Spleen (tissue), 13 donors: ENCODE measurements at places on chromosomes 13 and 19. TPM values are rescaled to one million over a fixed set of nuclear protein-coding genes. Genes with fewer than 3 reads are reported as not detected.

NLRP4 gene
- polyA plus RNA-seq: not detected

CABP5 gene
- not detected for polyA plus RNA-seq

SYNGR4 gene
- polyA plus RNA-seq: not detected

ABCA7 gene
- polyA plus RNA-seq: 152 TPM

ACER1 gene
- polyA plus RNA-seq: 0.12 TPM

PRKCG gene
- not detected for polyA plus RNA-seq

APOE gene
- polyA plus RNA-seq: 1,046 TPM

AP1M2 gene
- 0.74 TPM for polyA plus RNA-seq

ZNF225 gene
- polyA plus RNA-seq: 1.4 TPM

LHFPL6 gene
- 12.0 TPM for polyA plus RNA-seq

MRPS12 gene
- polyA plus RNA-seq: 47.1 TPM

DNA sequence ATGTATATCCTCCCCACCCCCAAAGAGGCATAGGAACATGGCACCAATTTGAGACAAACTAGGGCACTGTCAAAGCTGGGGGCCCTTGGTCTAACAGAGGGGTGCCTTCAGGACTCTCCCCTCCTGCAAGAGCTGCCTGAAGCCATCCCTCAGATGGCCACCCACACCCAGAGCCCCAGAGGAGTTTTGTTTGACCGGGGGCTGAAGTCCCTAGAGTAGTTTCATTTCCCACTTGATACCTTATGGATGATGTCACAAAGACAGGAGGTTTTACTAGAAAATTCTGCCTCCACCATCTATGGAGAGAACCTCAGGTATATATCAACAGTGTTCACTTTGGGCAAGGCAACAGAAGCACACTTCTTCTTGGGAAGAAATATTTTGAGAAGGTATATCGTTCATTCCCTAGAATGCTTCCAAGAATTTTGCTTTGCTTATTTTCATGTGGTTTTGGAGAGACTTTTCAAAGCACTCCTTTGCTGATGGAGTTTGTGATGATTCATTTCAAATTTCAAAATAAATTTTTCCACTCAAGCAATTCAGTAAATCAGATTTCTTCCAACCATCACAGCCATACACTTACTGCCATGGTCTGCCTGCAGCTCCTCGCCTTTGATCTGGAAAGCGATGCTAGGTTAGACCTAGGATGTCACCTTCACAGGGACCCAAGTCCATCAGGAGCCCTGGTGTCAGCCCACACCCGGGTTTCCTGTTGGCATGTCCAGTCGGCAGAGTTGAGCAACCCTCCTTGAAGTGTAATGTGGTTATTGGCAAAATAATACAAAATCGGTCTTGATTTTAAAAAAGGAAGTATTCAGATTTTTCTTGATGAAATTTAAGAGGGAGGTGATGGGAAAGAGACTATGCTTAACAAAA lies 207.0 kb downstream of the SHISA2 start:
- H3K36me3 ChIP-seq: no peaks in the 10 kb centered on the region
- H3K4me3 ChIP-seq: no peak overlapping the region
- no peak for DNase-seq
- no peaks in the 10 kb centered on the region for H3K27me3 ChIP-seq

- H3K4me3 ChIP-seq: no peak overlapping the region
- H3K27me3 ChIP-seq: no peaks in the 10 kb centered on the region
- no peaks in the 10 kb centered on the region for H3K36me3 ChIP-seq
- no peak overlapping the region for H3K27ac ChIP-seq
- H3K4me1 ChIP-seq: peaks cover 27% of the 10 kb centered on the region
- DNase-seq: no peak
These were observed 4.4 kb downstream of the BCAM start for GRCh38 chr19:44813070-44813840.

- H3K27me3 ChIP-seq: no peaks in the 10 kb centered on the region
- no peak overlapping the region for H3K4me3 ChIP-seq
- no peak for DNase-seq
- no peak overlapping the region for H3K27ac ChIP-seq
- no peaks in the 10 kb centered on the region for H3K36me3 ChIP-seq
These were observed 15.4 kb downstream of the SIGLEC5 start for GRCh38 chr19:51614789-51615188.

DNA sequence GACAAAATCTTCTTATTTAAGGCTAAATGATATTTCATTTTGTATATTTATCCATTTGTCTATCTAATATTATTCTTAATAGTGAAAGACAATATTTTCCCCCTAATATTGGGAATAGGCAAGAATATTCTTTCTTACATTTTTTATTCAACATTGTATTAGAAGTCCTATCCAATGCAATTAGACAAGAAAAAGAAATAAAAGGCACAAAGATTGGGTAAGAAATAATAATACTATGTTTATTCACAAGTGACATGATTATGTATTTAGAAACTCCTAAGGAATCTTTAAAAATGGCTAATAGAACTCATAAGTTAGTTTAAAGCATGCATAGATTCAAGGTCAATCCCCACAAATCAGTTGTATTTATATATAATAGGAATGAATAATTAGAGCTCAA lies 11.3 kb upstream of the CRYL1 start:
- no peaks in the 10 kb centered on the region for H3K4me1 ChIP-seq
- DNase-seq: no peak
- no peaks in the 10 kb centered on the region for H3K36me3 ChIP-seq
- no peak overlapping the region for H3K27ac ChIP-seq
- H3K27me3 ChIP-seq: no peaks in the 10 kb centered on the region

DNA sequence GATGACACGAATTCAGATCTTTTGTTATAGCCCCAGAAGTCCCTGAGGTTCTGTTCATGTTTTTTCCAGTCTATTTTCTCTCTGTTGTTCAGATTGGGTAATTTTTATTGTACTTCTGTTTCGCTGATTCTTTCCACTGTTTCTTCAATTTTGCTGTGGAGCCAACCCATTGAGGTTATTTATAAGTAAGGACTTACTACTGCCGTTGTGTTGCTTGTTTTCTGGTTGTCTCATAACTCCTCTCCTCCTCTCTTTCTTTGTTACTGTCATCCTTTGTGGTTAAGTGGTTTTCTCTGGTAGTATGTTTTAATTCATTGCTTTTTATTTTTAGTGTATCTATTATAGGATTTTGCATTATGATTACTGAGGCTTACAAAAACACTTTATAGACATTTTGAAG lies 48.7 kb upstream of the GAS6 start:
- no peak overlapping the region for H3K4me3 ChIP-seq
- no peak overlapping the region for H3K27ac ChIP-seq
- H3K36me3 ChIP-seq: no peaks in the 10 kb centered on the region
- H3K27me3 ChIP-seq: no peaks in the 10 kb centered on the region
- H3K4me1 ChIP-seq: no peaks in the 10 kb centered on the region

DNA sequence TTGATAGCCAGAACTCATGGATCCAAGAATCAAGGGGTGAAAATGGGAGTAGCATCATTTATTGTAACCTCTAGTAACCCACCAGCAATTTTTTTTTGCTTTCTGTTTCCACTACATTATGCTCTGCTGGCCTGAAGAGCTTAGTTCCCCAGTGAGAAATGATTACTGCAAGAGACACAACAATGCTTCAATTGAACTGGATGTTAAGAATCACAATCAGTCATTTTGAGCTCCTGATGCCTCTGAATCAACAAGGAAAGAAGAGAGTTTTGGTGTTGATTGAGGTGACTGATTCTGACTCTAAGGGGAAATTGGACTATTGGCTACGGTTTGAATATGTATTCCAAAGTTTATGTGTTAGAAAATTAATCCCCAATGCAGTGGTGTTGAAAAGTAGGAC lies 1084.4 kb downstream of the SLITRK1 start:
- DNase-seq: no peak
- H3K4me3 ChIP-seq: no peak overlapping the region
- no peak overlapping the region for H3K27ac ChIP-seq
- H3K36me3 ChIP-seq: no peaks in the 10 kb centered on the region
- no peaks in the 10 kb centered on the region for H3K27me3 ChIP-seq

DNA sequence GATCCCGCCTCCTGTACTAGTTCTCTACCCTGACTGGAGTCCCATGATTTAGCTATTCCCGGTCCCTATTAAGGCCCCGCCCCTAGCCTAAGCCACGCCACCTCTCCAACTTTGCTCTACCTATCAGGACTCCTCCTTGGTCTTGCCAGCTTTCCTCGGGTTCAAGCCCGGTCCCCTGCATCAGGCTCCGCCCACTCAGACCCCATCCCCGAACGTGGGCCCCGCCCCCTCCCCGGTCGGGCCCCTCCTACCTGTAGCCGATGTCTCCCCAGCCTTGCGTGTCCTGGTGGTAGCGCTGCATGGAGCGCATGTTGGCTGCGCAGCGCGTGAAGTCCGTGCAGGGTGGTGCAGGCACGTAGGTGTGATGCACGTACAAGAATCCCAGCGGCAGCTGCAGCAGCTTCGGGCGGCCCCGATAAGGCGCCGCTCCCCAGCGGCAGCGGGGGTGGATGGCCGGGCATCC lies 7.3 kb upstream of the RASAL3 start:
- H3K27ac ChIP-seq: no peak overlapping the region
- no peak overlapping the region for H3K4me3 ChIP-seq
- peaks cover 25% of the 10 kb centered on the region for H3K27me3 ChIP-seq
- H3K4me1 ChIP-seq: peaks cover 28% of the 10 kb centered on the region

- DNase-seq: no peak
- H3K27ac ChIP-seq: peak overlapping the region; percentile 97
- peaks cover 11% of the 10 kb centered on the region for H3K4me1 ChIP-seq
- no peaks in the 10 kb centered on the region for H3K36me3 ChIP-seq
- peak overlapping the region; percentile 85 for H3K4me3 ChIP-seq
These were observed 1.9 kb upstream of the TSC22D1 start for GRCh38 chr13:44578067-44578400.

DNA sequence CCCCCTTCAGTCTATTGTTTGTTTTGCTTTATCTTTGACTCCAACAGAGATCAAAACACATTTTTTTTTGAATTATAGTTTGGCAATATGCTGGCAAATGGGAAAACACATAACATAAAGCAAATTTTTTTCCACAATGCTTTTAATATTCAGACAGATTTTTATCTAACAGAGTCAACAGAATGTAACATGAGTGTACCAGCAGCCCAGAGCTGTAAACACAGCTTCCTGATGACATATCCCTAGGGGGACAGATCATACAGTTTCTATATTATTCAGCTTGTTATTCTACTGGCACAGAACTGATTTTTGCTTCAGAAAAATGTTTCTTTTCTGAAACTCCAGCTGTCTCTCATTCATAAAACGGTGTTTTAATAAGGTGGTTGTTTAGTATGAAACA lies 168.8 kb downstream of the OLFM4 start:
- no peaks in the 10 kb centered on the region for H3K36me3 ChIP-seq
- no peak for DNase-seq
- no peak overlapping the region for H3K4me3 ChIP-seq

DNA sequence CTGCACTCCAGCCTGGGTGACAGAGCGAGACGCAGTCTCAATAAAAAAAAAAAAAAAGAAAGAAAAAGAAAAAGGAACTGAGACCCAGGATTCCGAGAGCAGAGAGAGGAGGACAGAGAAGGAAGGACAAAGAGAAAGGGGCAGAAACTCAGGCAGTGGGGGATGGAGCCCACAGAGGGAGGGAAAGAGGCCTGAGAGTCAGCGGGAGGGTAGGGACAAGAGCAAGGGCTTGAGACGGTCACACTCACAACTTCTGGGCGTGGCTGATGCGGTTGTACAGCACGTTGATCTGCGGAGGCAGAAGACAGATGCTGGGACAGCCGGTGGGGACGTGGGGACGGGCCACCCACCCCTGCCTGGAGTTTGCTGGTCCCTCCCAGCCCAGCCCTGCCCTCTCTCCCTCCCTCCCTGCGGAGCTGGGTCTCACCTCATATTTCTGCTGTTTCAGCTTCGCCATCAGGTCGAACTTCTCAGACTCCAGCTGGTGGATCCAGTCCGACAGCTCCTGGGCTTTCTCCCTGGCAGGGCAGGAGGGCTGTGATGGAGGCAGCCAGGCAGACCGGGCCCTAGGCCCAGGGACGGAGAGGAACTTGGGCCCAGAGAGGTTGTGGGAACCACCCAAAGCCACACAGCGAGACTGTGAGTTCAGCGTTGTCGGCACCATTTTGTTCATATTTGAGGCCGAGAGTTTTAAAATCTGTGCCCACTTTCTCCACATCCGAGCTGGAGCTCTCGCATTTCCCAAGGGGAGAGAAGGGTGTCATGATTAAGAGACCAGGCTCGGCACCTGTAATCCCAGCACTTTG lies 15.2 kb downstream of the TNNT1 start:
- peaks cover 22% of the 10 kb centered on the region for H3K4me1 ChIP-seq
- H3K27ac ChIP-seq: no peak overlapping the region
- no peaks in the 10 kb centered on the region for H3K36me3 ChIP-seq
- H3K27me3 ChIP-seq: peaks cover 93% of the 10 kb centered on the region
- no peak for DNase-seq
- no peak overlapping the region for H3K4me3 ChIP-seq

DNA sequence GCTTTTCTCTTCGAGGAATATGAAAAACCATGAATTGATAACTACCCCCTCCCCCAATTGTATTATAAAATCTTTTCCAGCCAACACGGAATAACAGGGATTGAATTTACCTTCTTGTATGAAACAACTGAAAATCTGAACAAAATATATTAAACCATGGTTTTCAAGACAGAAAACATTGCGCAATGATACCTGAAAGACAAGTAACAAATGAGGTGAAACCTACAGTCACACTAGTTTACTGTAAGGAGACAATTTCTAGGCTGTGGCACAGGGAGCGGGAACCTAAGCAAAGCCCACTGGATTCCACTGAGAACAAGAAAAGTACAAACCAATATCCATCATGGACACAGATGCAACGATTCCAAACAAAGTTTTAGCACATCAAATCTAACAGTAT lies 53.4 kb downstream of the ZNF283 start:
- H3K36me3 ChIP-seq: peaks cover 10% of the 10 kb centered on the region
- H3K27me3 ChIP-seq: no peaks in the 10 kb centered on the region
- H3K4me3 ChIP-seq: no peak overlapping the region
- no peak for DNase-seq
- no peaks in the 10 kb centered on the region for H3K4me1 ChIP-seq

GRCh38 chr13:24237356-24237755 lies 72.0 kb upstream of the C1QTNF9 start:
- no peak overlapping the region for H3K27ac ChIP-seq
- no peak overlapping the region for H3K4me3 ChIP-seq

DNA sequence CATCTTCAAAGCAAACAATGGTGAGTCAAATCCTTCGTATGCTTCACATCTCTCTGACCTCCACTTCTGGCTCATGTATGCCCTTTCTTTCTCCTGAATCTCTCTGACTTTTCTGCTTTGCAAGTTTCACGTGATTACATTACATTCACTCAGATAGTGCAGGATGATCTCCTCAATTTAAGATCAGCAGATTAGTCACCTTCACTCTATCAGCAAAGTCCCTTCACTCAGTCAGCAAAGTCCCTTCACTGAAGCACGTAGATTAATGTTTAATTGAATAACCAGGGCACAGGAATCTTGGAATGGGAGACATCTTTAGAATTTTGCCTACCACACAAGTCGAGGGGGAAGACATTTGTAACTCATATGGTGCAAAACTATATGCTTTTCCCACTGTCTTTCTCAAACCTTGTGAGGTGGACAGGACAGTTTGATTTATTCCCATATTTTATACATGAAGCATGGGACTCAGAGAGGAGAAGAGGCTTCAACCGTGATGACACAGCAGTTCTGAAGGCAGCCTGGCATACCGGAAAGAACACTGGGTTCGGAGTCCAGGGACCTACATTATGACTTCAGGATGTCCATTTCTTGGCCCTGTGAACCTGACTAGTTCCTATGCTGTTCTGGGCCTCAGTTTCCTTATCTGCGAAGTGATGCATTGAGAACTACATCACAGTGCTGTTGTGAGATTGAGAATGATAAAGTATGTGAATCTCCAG lies 23.3 kb downstream of the SIGLECL1 start:
- no peaks in the 10 kb centered on the region for H3K36me3 ChIP-seq
- H3K27me3 ChIP-seq: peaks cover 8% of the 10 kb centered on the region
- DNase-seq: no peak
- peaks cover 11% of the 10 kb centered on the region for H3K4me1 ChIP-seq

- H3K27ac ChIP-seq: peak overlapping the region; percentile 97
- DNase-seq: no peak
- H3K27me3 ChIP-seq: no peaks in the 10 kb centered on the region
- peaks cover 42% of the 10 kb centered on the region for H3K36me3 ChIP-seq
These were observed 458 bp downstream of the ARHGEF1 start for GRCh38 chr19:41883463-41883820.
